ENCODE measurements at places on chromosomes 6 and 20. TPM values are rescaled to one million over a fixed set of nuclear protein-coding genes. Genes with fewer than 3 reads are reported as not detected.

The SPATS1 gene
- total RNA-seq, result not detected

The PTGIS gene
- total RNA-seq, result 0.98 TPM

The HLA-DQB1 gene
- total RNA-seq, result 1.0 TPM

The C6orf141 gene
- total RNA-seq, result 9.1 TPM

The GSTA1 gene
- total RNA-seq, result not detected

The CTAGE9 gene
- total RNA-seq, result not detected

The IDH3B gene
- 108 TPM for total RNA-seq

The C6orf52 gene
- total RNA-seq, result 1.6 TPM

The GABRR1 gene
- total RNA-seq, result not detected
